CD4-positive, alpha-beta T cell (primary cell): ENCODE measurements at places on chromosomes 1 and 21.

GRCh38 chr1:77316966-77317365 is 35.1 kb downstream of the AK5 start:
- DNase-seq = no peak

DNA sequence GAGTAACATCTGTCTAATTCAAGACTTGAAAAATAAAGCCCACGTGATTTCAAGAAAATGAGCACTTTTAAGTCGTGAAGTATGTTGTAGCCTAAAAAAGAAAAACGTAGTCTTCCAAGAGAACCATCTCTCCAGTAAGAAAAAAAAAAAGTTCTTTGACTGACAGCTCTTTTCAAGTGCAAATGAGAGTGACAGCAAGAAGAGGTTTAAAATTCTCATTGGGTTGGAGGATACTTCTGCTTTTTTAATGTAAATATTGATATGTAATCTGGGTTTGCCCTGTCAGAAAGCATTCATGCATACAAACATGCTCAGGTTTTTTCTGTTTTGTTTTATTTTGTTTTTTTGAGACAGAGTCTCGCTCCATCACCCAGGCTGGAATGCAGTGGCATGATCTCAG is 32.3 kb upstream of the PRDM2 start:
- no peak for DNase-seq

- no peak for DNase-seq
Measured at GRCh38 chr1:171674431-171675405, 22.2 kb upstream of the MYOC start.

DNA sequence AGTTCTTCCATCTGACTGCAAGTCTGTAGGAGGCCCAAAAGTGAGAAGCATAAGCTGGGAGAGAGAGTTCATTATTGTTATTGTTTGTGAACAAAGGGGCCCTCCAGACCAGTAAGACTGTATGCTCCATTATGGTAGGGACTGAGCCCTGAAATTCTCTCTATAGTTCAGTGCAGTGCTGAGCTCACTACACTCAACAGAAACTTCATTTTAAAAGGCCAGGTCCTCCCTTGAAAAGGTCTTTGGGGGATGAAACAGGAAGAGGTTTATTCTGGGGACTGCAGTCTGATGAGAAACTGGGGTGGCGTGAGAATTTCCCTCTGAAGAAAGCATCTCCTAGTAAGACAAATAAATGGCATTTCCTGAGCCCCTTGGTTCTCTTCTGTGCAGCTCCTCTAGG is 5.5 kb upstream of the GATAD2B start:
- no peak for DNase-seq
